ENCODE measurements at places on chromosomes 3 and 15. TPM values are rescaled to one million over a fixed set of nuclear protein-coding genes. Genes with fewer than 3 reads are reported as not detected.
A peak's percentile ranks its signal among the peaks of the same experiment; 100 is the strongest.

DNA sequence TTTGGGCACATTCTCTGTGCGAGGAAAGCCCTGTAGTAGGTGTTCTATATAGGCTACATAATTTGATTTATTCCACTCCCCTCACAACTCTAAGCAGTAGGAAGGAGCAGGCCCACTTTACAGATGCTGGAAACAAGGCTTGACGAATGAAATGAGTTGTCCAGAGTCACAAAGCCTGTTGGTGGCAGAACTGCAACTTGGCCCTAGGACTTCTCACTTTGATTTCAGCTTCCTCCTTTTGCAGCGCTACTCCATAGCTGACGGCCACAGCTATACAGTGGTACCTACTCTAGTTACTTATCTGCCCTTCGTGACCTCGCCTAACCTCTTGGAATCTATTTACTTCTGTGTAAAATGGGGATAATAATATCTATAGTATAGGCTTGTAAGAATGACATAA is 2.5 kb upstream of the IRAK2 start:
- DNase-seq = no peak

GRCh38 chr3:41018855-41019254 is 180.4 kb upstream of the CTNNB1 start:
- no peak for DNase-seq

DNA sequence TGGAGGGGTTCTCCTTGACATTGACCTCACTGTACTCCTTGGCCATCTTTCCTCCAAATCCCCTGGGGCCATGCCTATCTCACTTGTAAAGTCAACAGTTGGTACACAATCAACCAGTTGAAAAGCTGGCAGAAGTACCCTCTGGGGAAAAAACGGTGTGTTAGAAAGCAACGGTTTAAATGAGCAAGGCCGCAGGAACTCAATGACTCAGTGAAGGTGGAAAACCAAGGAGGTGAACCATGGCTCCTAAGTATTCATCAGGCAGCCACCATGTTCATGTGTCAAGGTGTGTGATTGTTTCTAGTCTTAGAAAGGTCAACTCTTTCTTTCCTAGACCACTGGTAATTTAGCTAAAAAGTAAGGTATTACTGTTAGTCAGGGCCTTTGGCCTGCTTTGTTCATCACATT is 130.9 kb upstream of the SATB1 start:
- DNase-seq = peak; percentile 68

GRCh38 chr3:47421741-47422649 is 41.2 kb downstream of the PTPN23 start:
- peak; percentile 40 for DNase-seq

- no peak for DNase-seq
These were observed 160.5 kb downstream of the CHSY1 start for GRCh38 chr15:101091080-101092017.

GRCh38 chr15:70361106-70361505 is 263.4 kb upstream of the TLE3 start:
- DNase-seq = no peak

DNA sequence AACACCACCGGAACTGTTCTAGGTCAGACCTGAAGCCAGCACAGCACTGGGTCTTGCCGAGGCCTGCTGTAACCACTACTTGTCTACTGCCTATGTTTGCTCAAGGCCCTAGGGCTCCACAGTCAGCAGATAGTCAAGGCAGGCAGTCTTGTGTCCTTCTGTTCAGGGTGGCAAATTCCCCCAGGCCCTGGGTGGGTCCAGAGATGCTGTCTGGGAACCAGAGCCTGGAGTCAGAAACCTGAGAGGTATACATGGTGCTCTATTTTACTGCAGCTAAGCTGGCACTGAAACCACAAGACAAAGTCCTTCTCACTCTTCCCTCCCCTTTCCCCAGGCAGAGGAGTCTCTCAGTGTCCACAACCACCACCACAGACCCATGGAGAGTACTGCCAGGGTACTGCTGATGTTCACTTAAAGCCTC is 89.9 kb downstream of the BBX start:
- DNase-seq = no peak

DNA sequence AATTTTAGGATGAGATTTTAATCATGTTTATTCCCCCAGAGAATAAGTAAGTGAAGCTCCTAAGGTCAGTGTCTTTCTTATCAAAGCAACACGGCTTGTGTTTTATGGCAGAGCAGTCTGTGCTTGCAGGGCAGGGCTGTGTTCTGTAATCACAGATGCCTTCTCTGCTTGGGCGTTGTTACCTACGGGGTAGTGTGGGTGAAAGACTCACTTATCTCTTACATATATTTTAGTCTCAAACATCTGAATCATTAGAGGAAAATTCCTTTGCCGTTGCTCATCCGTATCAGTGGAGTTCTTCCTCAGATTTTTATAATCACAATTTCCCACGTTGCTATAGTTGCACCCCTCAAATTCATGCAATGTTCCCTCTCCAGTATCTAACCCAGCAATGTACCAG is 271.7 kb upstream of the MEIS2 start:
- no peak for DNase-seq

DNA sequence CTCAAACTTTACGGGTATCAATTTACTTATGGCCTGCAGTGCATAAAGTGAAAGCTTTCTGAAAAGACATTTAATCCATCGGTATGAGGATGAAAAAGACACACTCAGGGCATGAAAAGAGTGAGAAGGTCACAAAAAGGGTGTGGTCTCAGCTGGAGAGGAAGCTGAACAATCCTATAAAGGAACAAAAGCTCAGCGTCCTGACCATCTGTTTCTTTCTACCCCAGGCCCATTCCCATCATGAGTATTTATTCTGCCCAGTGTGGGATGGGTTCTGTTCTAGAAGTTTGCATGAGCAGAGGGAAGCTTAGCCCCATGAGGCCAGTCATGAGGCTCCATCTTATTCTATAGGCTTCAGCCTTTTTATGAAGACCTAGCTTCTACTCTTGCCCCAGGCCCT is 144.6 kb downstream of the LPP start:
- no peak for DNase-seq

- DNase-seq = peak; percentile 42
These were observed 16.8 kb upstream of the CHD2 start for GRCh38 chr15:92883163-92883875.

- no peak for DNase-seq
These were observed 309.3 kb upstream of the TGFBR2 start for GRCh38 chr3:30297112-30297511.

GRCh38 chr15:75231836-75232235 is 26.3 kb upstream of the GOLGA6C start:
- no peak for DNase-seq

DNA sequence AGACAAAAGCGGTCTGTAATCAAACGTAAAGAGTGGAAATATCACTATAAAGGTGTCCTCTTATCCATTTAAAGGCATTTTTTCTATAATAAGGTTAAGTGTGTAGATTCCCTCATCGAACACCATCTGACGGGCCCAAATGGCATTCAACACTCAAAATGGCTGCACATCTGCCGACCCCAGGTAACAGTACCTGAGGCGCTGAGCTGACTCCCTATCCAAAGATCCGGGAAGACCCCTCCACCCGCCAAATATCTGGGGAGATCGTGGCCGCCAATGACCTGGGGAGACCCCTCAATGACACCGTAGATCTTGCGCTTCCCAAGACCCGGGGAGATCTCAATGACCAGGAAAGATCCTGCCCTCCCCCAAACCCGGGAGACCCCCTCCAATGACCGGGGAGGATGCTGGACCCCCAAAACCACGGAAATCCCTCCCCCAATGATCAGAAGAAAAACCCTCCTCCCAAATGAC is 476 bp downstream of the IP6K2 start:
- DNase-seq = peak; percentile 25

GRCh38 chr15:91961357-91961756 is 107.8 kb downstream of the SLCO3A1 start:
- DNase-seq = no peak

DNA sequence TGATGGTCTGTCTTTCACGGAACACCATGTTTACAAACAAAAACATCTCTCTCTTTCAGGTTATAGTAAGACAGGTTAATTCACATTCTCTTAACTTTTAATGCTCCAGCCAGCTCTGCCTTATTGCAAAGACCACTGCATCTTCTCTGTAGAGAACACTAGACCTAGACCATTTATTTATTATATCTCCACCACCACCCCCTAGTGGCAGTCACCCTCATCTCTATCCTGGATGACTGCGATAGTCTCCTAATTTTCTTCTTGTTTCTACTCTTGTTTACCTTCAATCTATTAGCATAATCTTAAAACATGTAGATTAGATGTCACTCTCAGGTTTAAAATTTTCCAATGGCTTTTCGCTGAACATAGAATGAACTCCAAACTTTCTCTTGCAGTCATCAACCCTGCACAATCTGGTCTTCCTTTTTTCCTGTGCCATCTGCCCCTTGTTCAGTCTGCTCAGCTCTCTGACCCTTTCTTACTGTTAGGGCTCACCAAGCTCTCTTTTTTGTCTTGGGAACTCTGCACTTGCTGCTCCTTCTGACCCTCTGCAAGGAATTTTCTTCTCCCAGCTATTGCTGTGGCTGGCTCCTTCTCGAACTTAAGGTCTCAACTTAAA is 155.6 kb downstream of the SQOR start:
- peak; percentile 18 for DNase-seq

DNA sequence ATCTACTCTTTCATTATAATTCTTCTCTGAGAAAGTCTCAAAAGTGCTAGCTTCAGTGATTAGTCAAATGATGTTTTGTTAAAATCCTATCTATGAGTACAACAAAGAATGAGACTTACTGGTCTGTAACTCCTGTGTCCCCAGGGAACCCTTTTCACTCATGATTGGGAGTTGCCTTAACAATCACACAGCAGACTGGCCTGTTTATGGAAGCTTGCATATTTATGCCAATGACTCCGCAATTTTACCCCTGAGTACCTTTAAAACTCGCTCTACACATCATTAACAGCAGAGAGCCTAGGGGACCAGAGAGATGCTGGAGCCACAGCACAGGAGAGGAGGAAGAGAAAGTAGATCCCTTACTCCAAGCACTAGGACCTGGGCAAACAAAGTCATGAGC is 628.1 kb downstream of the IGSF11 start:
- no peak for DNase-seq

- DNase-seq = no peak
These were observed 50.7 kb downstream of the MAP6D1 start for GRCh38 chr3:183774631-183775030.

- no peak for DNase-seq
These were observed 33.3 kb downstream of the ZNF609 start for GRCh38 chr15:64493641-64494040.

- no peak for DNase-seq
These were observed 103.7 kb upstream of the LRIG1 start for GRCh38 chr3:66604481-66604880.

DNA sequence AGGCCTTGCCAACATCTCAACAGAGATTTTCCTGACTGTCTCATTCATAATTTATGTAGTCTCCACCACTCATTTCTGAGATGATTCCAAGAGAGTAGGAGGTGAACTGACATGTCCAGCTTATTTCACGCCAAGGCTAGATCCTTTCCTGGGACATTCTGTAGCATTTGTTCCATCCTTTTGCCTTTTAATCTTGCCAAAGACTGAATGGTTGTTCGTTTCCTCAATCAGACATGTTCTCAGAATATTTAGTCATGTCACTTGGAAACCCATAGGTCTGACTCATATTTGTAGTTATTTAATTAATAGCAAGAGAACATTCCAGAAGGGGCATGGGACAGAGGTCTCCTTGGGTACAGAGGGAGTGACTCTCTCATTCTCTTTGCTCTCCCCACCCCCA is 80.9 kb downstream of the DHX36 start:
- no peak for DNase-seq

Gene SHC4
- 2.1 TPM for total RNA-seq

Gene CMSS1
- 101 TPM for total RNA-seq

Gene IGSF11
- not detected for total RNA-seq

Gene ARL6IP5
- total RNA-seq = 93.1 TPM

Gene STRIT1
- total RNA-seq = not detected

Gene SLC35A5
- total RNA-seq = 24.8 TPM

Gene TMEM158
- not detected for total RNA-seq

Gene IL17RD
- 0.09 TPM for total RNA-seq

Gene SLC33A1
- 39.5 TPM for total RNA-seq
